ENCODE measurements at places on chromosomes 16 and 17.

DNA sequence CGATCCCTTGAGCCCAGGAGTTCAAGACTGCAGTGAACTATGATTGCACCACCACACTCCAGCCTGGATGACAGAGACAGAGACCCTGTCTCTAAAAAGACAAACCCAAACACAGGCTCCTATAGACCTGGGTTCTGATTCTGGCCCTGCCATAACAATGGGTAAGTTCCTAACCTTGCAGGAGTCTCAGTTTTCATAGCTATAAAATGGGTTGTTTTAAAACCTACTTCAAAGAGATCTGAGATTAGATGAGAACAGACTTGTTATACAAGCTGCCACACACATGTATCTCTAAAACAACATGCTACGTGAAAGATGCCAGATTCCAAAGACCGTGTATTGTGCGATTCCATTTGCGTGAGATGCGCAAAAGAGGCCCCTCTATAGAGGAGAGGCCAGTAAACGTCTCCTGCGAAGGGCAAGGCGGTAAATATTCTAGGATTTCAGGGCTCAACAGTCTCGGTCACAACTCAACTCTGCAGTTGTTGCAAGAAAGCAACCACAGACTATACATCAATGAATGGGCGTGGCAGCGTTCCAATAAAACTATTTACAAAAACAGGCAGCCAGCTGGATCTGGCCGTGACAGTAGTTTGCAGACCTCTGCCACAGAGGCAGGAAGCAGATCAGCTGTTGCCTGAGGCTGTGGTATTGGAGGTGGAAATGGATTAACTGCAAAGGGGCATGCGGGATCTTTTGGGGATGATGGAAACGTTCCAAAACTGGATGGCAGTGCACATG, 5.9 kb downstream of the CORO7 start:
- no peak for DNase-seq

DNA sequence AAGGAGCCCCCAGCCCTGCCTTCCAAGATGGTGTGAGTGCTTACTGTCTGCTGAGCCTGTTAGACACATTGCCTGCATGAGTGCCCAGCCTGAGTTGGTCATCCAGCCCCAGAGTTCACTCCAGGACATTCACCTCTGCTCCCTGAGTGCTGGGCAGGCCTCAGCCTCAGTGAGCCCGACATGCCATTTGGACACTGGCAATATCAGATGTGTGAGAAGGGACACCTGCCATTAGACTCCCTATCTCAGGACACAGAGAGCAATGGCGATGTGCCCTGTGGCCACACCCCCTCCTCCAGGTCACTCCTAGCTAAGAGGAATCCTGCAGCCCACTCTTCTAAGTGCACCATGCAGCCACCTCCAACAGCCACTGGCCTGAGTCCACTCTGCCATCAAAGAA, 34.7 kb upstream of the CES5A start:
- DNase-seq, result no peak

DNA sequence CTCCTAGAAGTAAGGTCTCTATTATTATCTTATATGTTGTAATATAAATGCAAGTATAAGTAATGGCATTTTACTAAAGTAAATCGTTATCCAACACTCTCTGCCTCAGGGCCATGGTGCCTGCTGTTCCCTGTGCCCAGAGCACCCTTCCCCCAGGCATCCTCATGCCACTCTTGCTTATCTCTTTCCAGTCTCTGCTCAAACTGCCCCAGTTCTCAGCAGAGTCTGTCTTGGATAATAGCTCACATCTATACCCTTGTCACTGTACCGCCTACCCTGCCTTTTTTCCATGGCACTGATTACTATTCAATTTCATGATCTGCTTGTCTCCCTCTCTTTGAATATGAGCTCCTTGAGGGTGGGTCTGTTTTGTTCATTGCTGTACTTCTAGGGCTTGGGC, 31.7 kb downstream of the CDH1 start:
- no peak for DNase-seq

DNA sequence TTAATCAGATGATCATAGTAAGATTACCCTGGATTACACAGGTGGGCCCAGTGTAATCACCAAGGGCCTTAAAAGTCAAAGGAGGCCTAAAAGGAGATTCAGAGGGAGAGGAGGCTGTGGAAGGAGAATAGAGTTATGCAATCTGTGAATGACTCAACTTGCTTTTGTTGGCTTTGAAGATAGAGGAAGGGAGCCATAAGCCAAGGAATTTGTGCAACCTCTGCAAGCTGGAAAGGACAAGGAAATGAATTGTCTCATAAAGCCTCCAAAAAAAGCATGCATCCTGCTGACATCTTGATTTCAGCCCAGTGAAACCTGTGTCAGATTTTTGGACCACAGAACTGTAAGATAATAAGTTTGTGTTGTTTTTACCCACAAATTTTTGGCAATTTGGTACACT, 109.6 kb downstream of the CNTNAP4 start:
- no peak for DNase-seq

- no peak for DNase-seq
These were observed 25.9 kb downstream of the OGFOD1 start for GRCh38 chr16:56477096-56477878.

- no peak for DNase-seq
These were observed 21.4 kb downstream of the BAHCC1 start for GRCh38 chr17:81416612-81417011.

GRCh38 chr16:82699260-82699659, 72.5 kb downstream of the CDH13 start:
- no peak for DNase-seq

DNA sequence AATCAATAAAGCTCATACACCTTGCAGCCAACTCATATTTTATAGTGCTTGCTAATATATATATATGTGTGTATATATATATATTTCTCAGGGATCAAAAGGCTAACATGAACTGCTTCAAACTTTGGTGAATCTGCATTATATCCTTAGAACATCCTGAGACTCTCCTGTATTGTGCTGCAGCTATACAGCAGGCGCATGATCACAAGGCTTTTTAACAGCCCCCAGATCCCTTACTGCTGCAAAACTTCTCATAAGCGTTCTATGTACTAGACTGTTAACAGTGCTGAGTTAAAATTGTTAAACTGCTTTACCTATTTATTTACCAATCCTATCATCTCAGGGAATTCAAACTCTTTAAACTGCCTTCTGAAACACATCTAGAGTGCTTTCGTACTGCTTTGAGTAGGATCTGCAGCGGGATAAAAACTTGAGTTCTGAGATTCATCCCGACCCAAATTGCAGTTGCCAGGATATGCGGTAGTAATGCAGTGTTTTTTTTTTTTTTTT, 1.3 kb downstream of the GPATCH8 start:
- no peak for DNase-seq

DNA sequence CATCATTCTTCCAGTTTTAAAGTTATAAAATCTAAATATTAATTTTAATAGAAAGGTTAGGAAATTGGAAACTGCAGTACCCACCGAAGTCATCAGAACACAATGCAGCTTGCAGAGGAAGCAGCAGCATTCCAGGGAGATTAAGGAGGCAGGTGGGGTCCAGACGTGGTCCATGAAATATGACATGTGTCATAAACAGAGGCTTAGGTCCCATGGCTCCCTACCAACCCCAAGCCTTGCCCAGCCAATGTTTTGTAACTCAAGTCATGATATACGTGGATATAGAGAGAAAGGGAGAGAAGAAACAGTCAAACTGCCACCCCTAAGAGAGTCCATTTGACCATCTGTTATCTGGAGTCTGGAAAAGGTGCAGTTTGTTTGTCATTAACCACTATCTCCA, 670.0 kb downstream of the TOX3 start:
- no peak for DNase-seq

GRCh38 chr16:3963203-3963602, 82.7 kb upstream of the CREBBP start:
- no peak for DNase-seq

DNA sequence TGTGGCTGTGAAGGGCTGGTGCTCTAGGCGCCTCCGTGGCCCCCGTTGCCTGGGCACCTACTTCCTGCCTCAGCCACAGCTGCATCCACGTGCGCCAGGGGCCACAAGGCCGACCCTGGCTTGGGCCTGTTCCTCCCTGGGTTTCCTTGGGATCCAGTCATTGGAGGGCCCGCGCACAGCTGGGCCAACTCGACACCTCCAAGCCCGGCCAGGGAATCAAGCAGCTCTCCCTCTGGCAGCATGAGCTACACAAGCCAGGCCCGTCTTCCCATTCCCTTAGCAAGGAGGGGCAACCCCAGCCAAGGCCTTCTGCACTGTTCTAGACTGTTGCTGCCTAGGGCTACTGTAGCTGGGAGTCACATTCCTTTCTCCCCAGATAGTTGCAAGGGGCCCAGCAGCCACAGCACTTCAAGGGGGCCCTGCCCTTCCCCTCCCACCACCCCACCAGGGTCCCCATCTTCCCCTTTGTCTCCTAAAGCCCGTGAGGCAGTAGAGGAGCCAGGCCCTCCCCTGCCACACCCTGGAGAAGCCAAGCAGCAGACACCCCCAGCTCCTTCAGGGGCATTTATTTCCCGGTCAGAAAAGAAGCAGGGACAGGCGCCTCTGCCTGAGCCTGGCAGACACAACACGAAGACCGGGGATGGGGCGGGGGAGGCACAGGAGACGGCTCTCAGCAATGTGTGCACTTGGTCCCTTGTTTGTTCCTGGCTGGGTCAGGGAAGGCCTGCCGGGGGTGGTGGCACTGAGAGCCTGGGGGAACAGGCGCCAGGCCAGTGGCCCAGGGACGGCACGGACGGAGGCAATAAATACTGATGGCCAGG, 3.8 kb downstream of the ARHGDIA start:
- DNase-seq, result no peak

- DNase-seq, result no peak
These were observed 6.5 kb upstream of the RBFOX3 start for GRCh38 chr17:79617304-79617703.

GRCh38 chr16:337975-338575, 14.4 kb downstream of the AXIN1 start:
- DNase-seq, result no peak

DNA sequence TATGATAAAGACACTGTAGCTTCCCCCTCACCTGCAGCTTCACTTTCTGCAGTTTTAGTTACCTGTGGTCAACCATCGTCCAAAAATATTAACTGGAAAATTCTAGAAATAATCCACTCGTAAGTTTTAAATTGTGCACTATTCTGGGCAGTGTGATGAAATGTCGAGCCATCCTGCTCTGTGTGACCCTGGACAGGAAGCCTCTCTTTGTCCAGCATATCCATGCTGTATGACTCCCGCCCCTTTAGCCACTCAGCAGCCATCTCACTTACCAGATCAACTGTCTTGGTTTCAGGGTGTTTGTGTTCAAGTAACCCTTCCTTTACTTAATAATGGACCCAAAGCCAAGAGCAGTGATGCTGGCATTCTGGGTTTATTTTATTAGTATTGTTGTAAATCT, 56.1 kb downstream of the SIAH1 start:
- no peak for DNase-seq

DNA sequence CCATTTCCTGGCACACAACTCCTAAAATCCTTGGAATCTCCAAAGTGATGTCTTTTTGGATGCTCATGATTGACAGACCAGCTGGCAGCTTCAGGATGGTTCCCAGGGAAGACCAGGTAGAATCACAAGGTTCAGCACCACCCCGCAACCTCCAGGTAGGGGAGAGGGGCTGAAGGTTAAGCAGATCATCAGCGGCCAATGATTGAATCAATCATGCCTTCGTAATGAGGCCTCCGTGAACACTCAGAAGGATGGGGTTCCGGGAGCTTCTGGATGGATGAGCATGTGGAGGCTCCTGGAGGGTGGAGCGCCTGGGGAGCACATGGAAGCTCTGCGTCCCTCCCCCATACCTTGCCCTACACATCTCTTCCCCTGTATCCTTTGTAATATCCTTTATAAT, 185.9 kb downstream of the SEC14L1 start:
- no peak for DNase-seq

DNA sequence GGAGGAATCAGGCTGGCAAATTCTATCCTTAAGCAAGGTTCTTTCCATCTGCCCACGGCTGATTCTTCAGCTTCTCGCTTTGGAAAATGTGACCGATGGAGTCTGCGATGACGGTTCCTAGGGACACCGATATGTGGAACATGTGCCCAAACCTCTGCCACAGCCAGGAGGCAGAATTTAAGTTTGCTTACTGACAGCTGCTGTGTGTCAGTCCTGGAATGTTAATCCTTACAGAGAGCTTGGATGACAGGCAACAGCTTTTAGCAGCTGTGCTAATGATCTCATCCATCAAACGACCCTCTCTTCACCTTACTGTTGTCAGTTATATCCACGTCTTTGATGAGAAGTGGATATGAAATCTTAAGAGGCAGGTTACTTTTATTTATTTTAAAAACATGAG, 11.4 kb upstream of the MYH13 start:
- no peak for DNase-seq

DNA sequence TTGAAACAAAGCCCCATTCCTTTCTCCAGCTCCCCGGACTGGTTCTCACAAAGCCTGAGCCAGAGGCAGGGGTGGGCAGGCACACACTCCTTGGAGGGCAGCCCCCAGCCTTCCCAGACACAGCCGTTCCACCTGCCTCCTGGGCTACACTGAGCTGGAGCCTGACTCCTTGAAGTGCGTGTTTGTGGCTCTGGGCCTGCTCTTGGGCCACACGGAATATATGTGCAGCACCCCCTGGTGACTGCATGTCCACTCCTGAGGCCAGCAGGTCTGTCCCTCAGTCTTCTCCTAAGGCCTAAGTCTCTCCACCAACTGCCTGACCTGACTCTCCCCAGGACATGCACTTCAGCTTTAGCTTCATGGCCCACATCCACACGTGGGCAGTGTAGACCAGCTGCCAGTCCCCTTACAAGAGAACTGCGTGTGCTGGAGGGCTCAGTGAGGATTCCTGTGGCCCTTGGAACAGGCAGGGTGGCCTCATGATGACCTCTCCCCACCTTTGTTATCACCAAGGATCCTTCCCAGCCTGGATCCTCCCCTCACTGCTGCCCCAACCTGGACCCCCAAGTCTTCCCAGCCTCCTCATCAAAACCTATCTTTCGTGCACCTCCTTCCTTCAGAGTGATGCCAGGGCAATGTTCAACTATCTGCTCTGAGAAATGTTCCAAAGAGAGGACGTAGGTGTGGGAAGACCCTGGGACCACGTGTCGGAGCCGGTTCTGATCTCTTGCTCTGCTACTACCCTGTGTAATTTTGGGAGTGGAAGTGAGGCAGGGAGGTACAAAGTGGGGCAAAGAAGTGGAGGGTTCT, 12.4 kb upstream of the SLC6A2 start:
- DNase-seq, result no peak

- no peak for DNase-seq
These were observed 65.3 kb upstream of the NUDT7 start for GRCh38 chr16:77657016-77657415.

GRCh38 chr17:15406081-15406480, 61.3 kb downstream of the CDRT4 start:
- DNase-seq, result no peak

DNA sequence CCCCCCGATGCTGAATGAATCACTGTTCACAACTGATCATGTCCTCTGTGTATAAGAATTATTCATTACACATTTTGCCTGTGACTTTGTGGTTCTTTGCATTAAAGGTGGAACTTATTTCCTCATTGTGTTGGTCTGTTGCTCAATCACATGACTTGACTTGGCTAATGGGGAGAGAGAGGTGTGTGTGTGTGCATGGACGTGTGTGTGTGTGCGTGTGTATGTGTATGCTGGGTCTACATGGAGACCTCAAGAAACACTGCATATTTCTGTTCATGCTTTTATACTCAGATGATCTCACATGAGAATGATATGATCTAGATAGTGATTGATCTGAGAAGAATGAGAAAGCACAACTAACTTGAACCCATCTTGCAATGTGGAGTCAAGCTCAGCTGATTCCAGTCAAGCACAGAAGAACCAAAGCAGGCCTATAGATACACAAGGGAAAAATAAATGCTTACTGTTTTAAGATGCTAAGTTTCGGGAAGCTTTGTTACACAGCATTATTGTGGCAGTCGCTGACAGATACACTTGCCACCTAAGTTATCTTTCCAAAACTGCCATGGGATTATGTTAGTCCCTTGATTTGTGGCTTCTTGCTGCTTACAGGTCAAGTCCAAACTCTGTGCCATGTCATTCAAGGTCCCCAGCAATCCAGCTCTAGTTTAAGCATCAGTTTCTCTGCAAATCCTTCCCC, 167.9 kb upstream of the ZFHX3 start:
- no peak for DNase-seq
